ENCODE measurements at places on chromosomes 4 and X.

DNA sequence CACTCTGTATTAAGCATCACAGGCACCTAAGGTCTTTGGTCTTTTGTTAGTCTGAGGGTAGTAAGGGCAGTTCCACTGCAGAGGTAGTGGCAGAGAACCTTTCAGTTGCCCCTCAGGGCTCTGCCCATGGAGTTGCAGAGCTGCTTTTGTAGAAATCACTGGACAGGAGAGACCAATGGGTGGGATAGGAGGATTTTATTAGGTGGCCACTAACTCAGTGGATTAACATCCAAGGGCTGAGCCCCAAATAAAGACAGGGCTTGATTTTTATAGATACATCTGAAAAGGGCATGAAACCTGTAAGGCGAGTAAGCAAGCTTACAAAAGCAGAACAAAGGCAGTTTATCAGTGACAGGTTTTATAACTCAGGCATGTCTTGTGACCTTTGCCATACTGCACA, 1035.4 kb downstream of the SH3BGRL start:
- no peak for DNase-seq

- DNase-seq, result no peak
Observed at GRCh38 chrX:22664826-22665225, 334.9 kb upstream of the DDX53 start.

DNA sequence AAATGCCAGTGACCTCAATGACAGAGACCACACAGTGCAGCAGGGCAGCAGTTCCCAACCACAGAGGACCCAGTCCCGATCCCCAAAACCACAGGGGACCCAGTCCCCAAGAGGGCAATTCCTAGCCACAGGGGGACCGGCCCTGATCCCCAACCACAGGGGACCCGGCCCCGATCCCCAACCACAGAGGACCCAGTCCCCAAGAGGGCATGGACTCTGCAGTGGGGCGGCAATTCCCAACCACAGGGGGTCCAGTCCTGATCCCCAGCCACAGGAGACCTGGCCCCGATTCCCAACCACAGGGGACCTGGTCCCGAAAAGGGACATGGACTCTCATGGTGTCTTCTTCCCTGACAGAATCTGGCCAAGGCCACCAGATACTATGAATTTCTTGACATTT, 136.3 kb downstream of the AFAP1 start:
- no peak for DNase-seq

DNA sequence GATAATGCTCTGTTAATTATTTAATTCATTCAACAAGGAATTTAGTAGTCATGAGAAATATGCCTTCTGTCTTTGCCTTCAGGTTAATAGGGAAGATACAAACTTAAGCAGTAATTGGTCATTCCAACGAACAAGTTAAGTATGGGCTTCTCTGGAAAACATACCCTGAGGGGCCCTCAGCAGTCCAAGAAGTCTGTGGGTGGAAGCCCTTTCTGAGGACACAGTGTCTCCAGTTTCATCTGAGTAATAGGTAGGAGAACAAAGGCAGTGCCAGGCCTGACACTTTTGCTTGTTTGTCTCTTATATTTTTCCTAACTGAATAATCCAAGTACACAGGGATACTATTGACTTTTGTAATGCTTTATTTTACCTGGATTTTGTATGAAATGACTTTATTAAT, 262.5 kb downstream of the FBXW7 start:
- DNase-seq, result peak; percentile 45

DNA sequence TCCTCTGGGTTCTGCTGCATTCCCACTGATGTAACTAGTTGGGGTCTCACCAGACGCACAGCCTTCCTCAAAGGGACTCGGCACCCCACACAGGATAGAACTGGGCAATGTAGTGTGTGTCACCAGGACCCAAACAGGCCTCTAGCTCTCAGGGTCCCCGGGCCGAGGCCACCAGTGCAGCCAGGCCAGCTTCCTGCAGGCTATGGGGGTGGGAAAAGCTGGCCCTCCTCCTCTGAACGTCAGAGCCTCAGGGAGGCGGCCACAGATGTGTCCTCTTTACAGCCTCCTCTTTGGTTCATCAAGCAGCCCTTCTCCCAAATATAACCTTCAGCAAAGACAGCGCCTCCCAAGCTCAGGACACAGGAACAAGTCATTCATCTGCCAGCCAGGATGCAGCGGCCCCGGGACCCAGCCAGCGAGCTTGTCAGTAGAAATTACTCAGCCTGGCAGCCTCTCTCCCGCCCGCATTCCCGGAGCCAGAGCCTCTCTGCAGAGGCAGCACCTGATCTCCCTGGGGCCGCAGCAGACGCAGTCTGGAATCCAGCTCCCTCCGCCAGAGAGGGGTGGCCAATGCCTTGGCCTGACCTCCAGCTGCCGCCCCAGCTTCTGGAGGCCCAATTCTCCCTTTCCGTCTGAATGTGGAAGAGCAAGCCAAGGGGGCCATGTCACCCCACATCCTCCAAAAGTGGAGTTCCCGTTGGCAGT, 288.5 kb downstream of the FBXW7 start:
- no peak for DNase-seq

DNA sequence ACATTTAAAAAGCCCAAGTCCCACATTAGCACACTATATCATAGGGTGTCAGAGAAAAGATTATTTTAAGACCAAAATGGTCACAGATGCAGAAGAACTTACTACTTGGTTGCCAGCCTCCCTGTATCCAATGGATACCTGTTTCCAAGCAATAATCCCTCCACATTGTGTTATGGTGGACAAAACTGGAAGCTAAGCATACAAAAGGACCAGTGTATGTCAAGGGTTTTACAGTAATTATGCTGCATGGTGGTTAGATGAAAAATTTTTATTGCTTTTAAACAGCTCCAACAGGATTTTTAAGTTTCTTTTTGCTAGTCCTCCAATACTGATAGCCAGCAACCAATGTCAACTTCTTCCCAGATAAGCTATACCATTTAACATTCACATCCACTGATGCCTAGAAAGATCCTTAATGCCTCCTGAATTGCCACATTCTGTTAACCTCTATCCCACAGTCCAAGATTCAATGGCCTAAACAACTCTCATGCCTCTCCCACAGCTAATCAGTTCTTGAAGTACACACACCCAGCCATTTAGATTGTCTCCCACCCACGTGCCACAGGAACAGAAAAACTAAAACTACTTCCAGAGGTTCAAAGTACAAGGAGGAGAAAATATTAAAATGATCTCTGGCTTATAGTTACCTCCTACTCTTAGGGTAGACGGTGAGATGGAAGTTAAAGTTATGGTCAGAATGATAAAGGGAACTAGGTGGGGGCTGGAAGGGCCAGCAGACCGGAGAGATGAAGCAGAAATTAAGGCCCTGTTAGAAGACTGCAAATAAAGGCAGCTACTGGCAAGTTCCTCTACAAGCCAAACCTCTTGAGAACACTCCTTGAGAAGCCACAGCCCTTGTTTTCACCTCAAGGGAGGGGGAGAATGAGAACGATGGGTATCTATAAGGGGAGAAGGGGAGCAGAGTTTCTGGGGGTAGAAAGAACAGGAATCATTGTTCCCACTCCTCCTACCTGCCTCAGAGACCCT, 5.5 kb downstream of the MED14 start:
- DNase-seq, result no peak

DNA sequence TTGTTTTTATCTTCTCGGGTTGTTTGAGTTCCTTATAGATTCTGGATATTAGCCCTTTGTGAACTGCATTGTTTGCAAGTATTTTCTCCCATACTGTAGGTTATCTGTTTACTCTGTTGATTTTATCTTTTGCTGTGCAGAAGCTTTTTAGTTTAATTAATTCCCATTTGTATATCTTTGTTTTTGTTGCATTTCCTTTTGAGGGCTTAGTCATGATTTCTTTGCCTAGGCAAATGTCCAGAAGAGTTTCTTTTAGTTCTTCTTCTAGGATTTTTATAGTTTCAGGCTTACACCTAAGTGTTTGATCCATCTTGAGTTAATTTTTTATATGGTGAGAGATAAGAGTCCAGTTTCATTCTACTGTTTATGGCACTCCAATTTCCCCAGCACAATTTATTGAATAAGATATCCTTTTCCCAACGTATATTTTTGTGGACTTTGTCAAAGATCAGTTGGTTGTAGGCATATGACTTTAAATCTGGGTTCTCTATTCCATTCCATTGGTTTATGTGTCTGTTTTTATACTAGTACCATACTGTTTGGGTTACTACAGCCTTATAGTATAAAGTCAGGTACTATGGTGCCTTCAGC, 54.3 kb downstream of the EGF start:
- DNase-seq, result peak; percentile 19

All from foreskin fibroblast (primary cell).